ENCODE measurements at places on chromosomes 3 and 15. TPM values are rescaled to one million over a fixed set of nuclear protein-coding genes. Genes with fewer than 3 reads are reported as not detected.
A peak's percentile ranks its signal among the peaks of the same experiment; 100 is the strongest.

Gene RASGRP1
- not detected for total RNA-seq

Gene CCDC39
- total RNA-seq, result not detected

Gene RTP4
- not detected for total RNA-seq

Gene FAIM
- total RNA-seq, result 14.7 TPM

Gene AADAC
- total RNA-seq, result not detected

Gene HTR3C
- not detected for total RNA-seq

DNA sequence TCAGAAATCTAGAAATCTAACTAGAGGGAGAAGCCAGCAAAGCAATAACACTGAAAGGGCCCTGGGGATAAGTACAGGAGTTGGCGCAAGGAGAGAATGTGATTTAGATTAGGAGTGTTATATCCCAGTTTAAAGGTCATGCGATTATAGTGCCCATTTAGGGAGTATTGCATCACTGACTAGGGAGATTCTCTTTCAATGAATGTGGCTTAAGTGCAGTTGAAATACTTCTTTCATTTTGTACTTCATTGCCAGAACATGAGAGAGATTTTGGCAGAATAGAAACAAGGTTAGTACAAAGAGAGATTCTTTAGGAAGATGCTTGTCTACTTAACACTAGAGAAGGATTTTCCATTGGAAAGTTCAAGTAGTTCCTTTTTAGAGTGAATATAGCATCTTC, 13.9 kb downstream of the ROBO2 start:
- H3K36me3 ChIP-seq, result no peaks in the 10 kb centered on the region
- DNase-seq, result no peak
- peak overlapping the region; percentile 60 for H3K27ac ChIP-seq
- H3K4me3 ChIP-seq, result peak overlapping the region; percentile 59

- peaks cover 3% of the 10 kb centered on the region for H3K27me3 ChIP-seq
- no peaks in the 10 kb centered on the region for H3K4me1 ChIP-seq
- H3K36me3 ChIP-seq, result no peaks in the 10 kb centered on the region
- no peak overlapping the region for H3K4me3 ChIP-seq
These were observed 15.5 kb upstream of the ZBED2 start for GRCh38 chr3:111610612-111611054.

GRCh38 chr3:120496278-120497002, 45.6 kb upstream of the FSTL1 start:
- H3K27ac ChIP-seq, result no peak overlapping the region
- peaks cover 18% of the 10 kb centered on the region for H3K36me3 ChIP-seq
- DNase-seq, result no peak
- H3K4me1 ChIP-seq, result peaks cover 4% of the 10 kb centered on the region

DNA sequence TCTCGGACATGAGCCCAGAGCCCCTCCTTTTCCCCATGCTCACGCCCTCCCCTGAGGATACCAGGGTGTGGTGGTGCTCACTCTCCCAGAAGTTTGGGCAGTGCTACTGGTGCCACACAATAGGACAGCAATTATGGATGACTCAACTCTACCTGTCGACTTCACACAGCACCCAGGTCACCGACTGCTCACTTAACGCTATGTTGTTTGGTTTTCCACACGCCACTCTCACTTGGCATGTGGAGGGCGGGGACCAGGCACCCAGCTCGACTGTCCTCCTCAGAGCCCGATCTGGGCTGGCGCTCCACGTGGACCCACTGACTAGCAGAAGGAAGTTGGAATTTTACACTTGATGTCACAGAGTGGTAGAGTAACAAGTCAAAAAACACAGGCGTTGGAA, 30.9 kb downstream of the STIMATE start:
- DNase-seq, result no peak
- H3K36me3 ChIP-seq, result peaks cover 27% of the 10 kb centered on the region
- H3K4me1 ChIP-seq, result no peaks in the 10 kb centered on the region
- H3K27me3 ChIP-seq, result peaks cover 3% of the 10 kb centered on the region
- H3K27ac ChIP-seq, result no peak overlapping the region

DNA sequence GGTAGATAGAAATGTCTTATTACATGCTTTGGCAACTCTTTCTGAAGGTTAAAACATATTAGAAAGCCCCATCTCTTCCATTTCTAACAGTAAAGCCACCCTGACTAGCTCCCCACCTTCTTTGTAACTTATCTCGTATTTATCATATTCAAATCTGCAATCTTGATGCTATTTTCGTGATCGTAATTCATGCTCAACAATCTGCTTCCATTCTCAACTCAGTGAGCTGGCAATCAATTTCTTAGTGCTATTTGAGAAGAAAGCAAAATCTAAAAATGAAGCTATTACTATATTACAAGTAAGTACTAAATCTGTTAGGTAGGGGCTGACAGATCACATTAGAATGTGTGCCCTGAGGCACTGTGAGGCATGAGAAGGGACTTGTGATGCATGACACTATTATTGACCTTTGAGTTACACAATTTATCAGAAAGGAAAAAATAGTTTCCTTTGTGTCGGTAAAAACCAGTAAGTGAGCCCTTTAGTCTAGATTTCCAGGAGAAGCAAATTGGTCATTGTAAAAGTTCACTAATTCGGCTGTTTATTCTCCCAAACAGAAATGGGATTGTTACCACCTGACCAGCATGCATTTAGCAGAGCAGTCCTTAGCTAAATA, 379.7 kb upstream of the CNTN6 start:
- no peak overlapping the region for H3K27ac ChIP-seq
- no peaks in the 10 kb centered on the region for H3K36me3 ChIP-seq
- no peak overlapping the region for H3K4me3 ChIP-seq
- H3K4me1 ChIP-seq, result no peaks in the 10 kb centered on the region
- no peak for DNase-seq

GRCh38 chr15:46671336-46671735, 1036.5 kb downstream of the SQOR start:
- no peak overlapping the region for H3K27ac ChIP-seq
- H3K4me1 ChIP-seq, result peaks cover 9% of the 10 kb centered on the region
- no peaks in the 10 kb centered on the region for H3K27me3 ChIP-seq
- no peak overlapping the region for H3K4me3 ChIP-seq
- no peak for DNase-seq

- no peaks in the 10 kb centered on the region for H3K36me3 ChIP-seq
- H3K4me3 ChIP-seq, result no peak overlapping the region
- DNase-seq, result no peak
- no peaks in the 10 kb centered on the region for H3K27me3 ChIP-seq
These were observed 126.5 kb downstream of the DTWD1 start for GRCh38 chr15:49747340-49747739.

DNA sequence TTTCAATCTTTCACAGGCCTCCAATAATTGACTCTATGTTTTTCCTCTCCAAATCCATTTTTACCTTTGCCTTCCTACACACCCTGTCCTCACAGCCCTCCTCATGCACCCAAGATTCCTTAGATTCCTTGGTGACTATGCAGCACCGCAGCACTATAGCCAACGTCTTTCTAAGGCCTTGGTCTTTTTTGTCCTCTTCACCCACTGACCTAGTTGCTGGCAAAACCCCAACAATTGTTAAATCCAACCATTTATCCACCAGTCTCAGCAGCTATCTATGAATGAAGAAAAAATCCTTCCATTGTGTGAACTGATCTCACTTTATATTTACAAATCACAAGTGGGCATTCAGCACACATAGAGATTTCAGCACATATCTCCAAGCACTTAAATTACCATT, 203.9 kb downstream of the VGLL3 start:
- no peaks in the 10 kb centered on the region for H3K36me3 ChIP-seq
- no peaks in the 10 kb centered on the region for H3K27me3 ChIP-seq
- H3K27ac ChIP-seq, result no peak overlapping the region
- no peak for DNase-seq
- no peak overlapping the region for H3K4me3 ChIP-seq
- no peaks in the 10 kb centered on the region for H3K4me1 ChIP-seq

GRCh38 chr3:55434789-55435188, 52.3 kb downstream of the WNT5A start:
- no peaks in the 10 kb centered on the region for H3K27me3 ChIP-seq
- DNase-seq, result no peak
- H3K27ac ChIP-seq, result no peak overlapping the region
- H3K4me3 ChIP-seq, result no peak overlapping the region

DNA sequence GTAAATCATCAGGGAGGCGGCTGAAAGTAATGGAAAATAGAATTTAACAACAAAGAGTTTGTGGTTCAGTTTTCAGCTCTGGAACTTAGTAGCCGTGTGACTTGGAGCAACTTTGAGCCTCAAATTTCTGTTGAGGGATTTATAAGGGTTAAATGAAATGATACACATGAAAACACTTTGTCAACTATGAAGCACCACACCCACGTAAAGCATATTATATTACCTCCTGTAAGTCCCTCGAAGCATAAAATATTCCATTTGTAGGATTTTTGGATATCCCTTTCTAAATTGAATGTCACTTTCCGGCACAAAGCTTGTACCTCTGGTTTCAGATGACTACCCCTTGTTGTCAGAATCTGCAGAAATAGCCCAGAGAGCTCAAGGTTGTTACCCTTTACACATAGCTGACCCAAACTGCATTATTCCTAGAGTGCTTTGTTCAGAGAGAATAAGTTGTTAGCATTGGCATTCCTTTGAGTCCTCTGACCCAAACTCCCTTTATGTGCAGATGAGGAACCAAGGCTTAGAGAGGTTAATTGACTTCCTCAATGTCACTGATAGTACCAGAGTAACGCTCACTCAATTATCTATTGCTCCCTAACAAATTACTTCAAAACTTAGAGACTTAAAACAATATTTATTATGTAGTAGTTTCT, 187.9 kb upstream of the UMPS start:
- H3K4me1 ChIP-seq, result no peaks in the 10 kb centered on the region
- H3K4me3 ChIP-seq, result no peak overlapping the region
- no peak overlapping the region for H3K27ac ChIP-seq
- DNase-seq, result no peak
- H3K36me3 ChIP-seq, result no peaks in the 10 kb centered on the region
- H3K27me3 ChIP-seq, result peaks cover 2% of the 10 kb centered on the region

- H3K4me3 ChIP-seq, result no peak overlapping the region
- no peak for DNase-seq
- no peaks in the 10 kb centered on the region for H3K27me3 ChIP-seq
These were observed 558.8 kb upstream of the ADAMTS9 start for GRCh38 chr3:65246561-65246960.

GRCh38 chr3:112199622-112200316, 66.7 kb upstream of the GCSAM start:
- no peaks in the 10 kb centered on the region for H3K27me3 ChIP-seq
- no peak overlapping the region for H3K27ac ChIP-seq
- H3K4me3 ChIP-seq, result no peak overlapping the region
- H3K36me3 ChIP-seq, result no peaks in the 10 kb centered on the region
- DNase-seq, result no peak

- peaks cover 4% of the 10 kb centered on the region for H3K36me3 ChIP-seq
- H3K27ac ChIP-seq, result no peak overlapping the region
- no peak overlapping the region for H3K4me3 ChIP-seq
- no peaks in the 10 kb centered on the region for H3K27me3 ChIP-seq
- DNase-seq, result no peak
- peaks cover 5% of the 10 kb centered on the region for H3K4me1 ChIP-seq
These were observed 115.0 kb downstream of the POLQ start for GRCh38 chr3:121430664-121431215.

DNA sequence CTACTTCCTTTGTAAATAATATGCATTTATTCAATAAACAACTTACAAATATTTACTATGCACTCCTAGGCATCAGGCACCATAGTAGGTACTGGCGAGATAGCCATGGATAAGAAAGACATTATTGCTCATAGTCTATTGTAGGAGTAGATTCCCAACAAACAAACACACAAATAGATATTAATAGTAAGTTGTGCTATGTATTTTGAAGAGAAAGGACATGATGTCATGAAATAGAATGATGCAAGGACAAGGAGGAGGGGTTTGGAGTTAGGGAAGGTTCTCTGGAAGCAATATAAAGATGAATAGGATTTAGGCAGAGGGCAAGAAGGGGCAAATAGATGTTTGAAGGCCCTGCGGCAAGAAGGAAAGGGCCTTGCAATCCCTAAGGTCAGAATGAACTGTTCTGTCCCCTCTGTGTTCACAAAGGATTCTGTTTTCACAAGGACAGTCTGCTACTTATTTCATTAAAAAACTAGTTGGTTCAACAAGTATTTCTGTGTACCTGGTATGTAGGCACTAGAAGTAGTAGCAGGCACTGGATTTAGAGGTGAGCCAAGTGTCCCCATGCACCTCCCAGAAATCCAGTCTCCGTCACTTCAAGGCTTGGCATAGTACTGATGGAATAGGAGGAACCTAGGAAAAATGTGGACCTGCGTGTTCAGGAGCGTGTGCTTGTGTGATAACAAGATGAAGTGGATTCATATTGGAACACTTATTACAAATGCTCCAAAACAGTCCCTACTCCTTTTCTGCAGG, 231.8 kb upstream of the TPRG1 start:
- H3K4me3 ChIP-seq, result no peak overlapping the region
- no peaks in the 10 kb centered on the region for H3K27me3 ChIP-seq
- DNase-seq, result no peak
- no peaks in the 10 kb centered on the region for H3K4me1 ChIP-seq
- H3K27ac ChIP-seq, result no peak overlapping the region

GRCh38 chr15:82653483-82654168, 6.5 kb upstream of the CPEB1 start:
- peaks cover 5% of the 10 kb centered on the region for H3K27me3 ChIP-seq
- H3K36me3 ChIP-seq, result no peaks in the 10 kb centered on the region
- no peak overlapping the region for H3K4me3 ChIP-seq
- no peaks in the 10 kb centered on the region for H3K4me1 ChIP-seq
- no peak overlapping the region for H3K27ac ChIP-seq

DNA sequence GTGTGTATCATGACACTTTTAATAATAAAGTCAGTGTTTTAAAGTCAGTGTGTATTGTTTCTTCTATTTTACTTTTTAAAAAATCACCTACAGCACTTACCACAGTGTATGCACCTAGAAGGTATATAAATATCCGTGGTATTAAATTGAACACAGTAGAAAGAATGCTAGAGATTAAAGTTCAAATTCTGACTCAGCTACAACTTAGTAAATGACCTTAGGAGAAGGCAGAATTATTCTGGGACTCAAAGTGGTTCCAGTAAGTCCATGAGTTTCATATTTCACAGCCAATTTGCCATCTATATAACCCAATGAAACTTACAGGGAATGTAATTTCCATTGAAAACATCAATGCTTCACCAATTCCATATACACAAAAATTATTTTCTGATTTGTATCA, 52.7 kb upstream of the MAP4 start:
- no peaks in the 10 kb centered on the region for H3K36me3 ChIP-seq
- H3K27ac ChIP-seq, result no peak overlapping the region
- no peaks in the 10 kb centered on the region for H3K27me3 ChIP-seq
- H3K4me3 ChIP-seq, result no peak overlapping the region

GRCh38 chr3:8954938-8955763, 8.1 kb downstream of the RAD18 start:
- H3K4me3 ChIP-seq, result no peak overlapping the region
- no peaks in the 10 kb centered on the region for H3K27me3 ChIP-seq
- no peaks in the 10 kb centered on the region for H3K36me3 ChIP-seq
- no peak for DNase-seq

GRCh38 chr3:155282385-155283091, 10.9 kb downstream of the STRIT1 start:
- no peak overlapping the region for H3K27ac ChIP-seq
- no peak for DNase-seq
- peaks cover 10% of the 10 kb centered on the region for H3K36me3 ChIP-seq
- no peaks in the 10 kb centered on the region for H3K4me1 ChIP-seq

All from glutamatergic neuron (in vitro differentiated cells).